ENCODE measurements at places on chromosomes 3 and 15.
A peak's percentile ranks its signal among the peaks of the same experiment; 100 is the strongest.

- DNase-seq: no peak
Observed at GRCh38 chr3:180808823-180809575, 103.5 kb upstream of the FXR1 start.

GRCh38 chr15:35496585-35496984, 49.4 kb downstream of the DPH6 start:
- peak; percentile 13 for DNase-seq

- DNase-seq: no peak
Observed at GRCh38 chr15:99257107-99257750, 5.9 kb downstream of the LRRC28 start.

GRCh38 chr15:39100106-39100660, 480.7 kb upstream of the THBS1 start:
- no peak for DNase-seq

GRCh38 chr3:129557548-129557894, 14.5 kb downstream of the H1-8 start:
- no peak for DNase-seq

DNA sequence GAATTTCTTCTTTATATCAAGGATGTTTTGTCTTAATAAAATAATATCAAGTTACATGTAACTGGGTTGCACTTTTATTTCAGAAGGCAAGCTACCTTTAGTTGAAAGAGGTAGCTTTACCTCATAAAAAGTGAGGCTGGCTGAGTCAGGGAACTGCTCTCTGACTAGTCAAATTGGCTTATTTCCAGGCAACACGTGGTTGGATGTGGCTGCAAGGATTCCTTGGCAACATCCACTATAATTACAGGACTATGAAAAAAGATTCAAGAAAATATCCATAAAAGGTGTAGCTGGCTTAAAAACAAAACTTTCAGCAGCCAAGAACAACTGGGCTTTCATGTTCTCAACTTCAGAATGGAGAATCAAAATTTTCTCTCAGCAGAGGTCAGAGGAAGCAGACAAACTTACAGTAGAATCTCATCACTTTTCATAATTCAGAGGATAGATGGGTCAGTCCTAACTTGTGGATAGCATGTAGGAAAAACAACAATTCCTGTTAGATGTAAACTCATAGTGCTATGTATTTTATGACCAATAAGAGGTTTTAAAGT, 779.1 kb downstream of the MECOM start:
- no peak for DNase-seq

GRCh38 chr15:61974118-61974517, 86.1 kb downstream of the VPS13C start:
- DNase-seq: no peak

- DNase-seq: no peak
Observed at GRCh38 chr3:32401556-32402081, 10.0 kb downstream of the CMTM7 start.

DNA sequence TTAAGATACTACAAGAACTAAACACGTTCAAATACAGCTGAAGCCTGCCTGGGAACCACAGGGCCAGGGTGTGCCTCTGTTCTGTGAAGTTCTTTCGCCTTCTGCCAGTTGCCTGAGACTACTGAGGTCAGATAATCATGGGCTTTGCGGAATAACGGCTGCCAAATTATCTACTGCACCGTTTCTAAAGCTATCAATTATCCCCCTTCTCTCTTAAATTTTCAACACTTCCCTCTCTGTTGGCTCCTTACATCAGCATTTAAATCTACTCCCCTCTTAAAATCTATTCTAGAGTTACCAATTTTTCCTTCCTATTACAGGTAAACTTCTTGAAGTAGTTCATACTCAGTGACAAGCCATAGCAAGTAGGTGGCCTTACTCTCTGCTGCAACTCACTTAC, 6.2 kb upstream of the NEO1 start:
- DNase-seq: no peak

DNA sequence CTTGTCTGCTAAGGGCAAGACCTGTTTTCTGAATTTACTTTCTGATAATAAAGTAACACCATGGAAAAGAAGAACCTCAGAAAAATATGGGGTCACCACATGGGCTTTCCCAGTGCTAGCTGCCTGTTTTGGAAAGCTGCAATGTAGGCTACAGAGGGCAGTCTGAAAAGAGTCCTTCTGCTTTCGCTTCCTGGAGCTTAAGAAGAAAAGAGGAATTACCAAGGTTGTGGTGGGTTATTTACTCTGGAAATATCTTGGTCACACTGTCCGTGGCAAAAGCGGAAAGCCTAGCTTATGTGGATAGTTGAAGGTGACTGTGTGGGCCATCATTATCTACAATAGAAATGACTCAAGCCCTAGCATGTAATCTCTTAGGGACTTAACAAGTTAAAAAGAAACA, 31.7 kb upstream of the IP6K2 start:
- no peak for DNase-seq

DNA sequence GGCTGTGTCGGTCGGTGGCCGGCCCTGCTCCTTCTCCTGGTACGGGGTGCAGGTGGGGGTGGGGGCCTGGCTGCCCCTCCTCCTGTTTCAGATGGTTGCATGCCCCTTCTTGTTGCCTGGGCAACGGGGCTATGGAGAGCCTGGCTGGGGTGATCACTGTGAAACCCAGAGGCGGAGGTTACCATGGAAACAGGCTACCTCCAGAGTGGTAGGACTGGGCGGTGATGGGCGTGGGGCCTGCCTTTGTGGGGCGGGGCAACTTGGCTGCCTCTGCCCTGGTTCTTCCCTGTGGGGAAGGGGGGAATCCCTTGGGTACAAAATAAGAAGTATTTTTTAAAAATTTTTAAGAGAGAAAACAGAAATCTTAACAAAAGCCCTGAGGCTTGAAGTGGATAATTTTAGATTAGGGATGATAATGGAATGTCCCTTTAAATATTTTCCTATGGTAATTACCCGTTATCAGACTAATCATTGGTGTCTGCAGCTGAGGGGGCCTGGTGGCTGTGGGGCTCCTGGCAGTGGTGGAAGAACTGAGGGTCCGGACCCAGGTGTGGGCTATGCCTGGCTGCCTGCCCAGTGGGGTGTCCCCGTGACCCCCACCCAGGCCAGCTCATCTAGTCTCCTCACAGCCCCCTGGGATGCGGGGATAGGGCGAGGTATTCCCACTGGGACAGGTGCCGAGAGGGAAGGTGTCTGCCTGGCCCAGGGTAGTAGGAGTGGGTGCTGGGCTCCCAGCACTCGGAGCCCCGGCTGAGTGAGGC, 32.5 kb downstream of the PLXNA1 start:
- peak; percentile 79 for DNase-seq

DNA sequence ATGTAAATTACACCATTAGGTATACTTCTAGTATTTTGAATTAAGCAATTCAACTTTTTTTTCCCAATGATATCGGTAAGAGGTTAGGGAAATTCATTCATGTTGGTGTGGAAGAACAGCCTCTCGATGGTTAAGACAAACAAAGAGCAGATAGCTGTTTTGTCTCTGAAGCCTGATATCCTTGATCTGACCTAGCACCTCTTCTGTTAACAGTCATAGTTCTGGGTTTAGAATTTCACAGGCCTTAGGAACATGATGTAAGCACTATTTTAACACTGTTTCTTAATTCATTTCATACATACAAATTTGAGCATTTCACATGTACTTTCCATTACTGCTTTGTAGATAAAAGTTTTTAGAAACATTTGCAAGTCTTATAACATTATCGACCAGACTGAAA, 367.5 kb upstream of the ZNF385D start:
- no peak for DNase-seq

- DNase-seq: no peak
Observed at GRCh38 chr15:54840621-54841398, 355.9 kb downstream of the RSL24D1 start.

DNA sequence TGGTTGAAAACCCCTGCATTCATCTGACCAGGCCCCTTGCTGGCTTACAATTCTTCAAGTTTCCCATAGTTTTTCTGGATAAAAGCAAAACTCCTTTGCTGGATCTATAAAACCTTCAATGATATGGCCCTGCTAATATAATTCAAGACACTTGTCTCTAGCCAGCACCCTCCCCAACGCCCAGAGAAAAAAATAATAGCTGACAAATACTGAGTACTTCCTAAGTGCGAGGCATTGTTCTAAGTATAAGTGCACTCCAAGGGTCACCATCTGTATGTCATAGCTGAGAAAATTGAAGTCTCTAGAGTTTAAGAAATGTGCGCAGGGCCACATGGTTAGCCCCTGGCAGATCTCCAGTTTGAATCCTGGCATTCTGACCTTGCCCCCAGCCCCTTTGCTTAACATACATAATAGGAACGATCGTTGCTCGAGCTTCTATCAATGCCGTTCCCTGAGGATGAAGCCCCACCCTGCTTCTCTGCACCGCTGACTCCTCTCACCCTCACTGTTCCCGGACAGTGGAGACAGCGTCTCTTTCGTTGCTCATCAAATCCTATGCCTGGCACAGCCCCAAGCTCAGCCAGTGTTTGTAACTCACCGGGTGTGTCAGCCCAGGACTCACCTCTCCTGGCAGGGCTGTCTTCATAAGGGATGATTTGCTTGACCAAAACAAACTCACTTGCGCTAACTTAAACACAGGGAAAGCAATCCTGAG, 377.1 kb upstream of the PROK2 start:
- DNase-seq: no peak

DNA sequence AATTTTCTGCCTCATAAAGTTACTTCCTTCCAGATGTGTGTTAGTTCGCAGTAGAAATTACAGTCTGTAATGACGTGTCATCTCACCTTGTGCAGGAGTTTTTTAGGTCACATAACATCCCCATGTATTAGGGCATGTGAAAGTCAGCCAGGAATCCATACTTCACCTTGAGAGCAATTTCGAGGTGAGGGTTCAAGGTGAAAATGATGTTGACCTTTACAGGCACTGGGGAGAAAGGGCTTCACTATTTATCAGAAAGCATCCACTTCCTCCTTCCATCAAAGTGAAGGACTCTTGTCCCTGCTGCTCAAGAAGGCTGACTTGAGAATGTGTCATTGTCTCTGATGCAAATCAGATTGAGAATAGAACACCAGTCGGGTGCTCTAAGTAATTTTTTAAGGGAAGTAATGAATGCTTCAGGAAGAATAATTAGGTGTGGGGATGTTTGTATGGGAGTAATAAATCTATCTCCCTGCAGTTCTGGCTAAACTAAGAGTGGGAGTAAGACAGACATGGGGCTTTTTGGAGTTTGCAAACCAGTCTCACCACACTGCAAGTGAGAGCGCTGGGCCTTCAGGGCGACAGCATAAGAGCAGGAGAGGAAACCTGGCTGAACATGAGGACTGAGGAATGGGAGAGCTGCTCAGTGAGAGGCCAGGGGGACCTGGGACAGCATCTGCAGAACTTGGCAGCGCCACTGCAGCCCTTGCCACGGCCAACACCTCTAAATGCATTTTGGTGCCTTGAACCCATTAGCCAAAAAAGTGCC, 85.9 kb upstream of the IL12A start:
- no peak for DNase-seq

- DNase-seq: no peak
Observed at GRCh38 chr3:77071364-77071763, 31.5 kb downstream of the ROBO2 start.

DNA sequence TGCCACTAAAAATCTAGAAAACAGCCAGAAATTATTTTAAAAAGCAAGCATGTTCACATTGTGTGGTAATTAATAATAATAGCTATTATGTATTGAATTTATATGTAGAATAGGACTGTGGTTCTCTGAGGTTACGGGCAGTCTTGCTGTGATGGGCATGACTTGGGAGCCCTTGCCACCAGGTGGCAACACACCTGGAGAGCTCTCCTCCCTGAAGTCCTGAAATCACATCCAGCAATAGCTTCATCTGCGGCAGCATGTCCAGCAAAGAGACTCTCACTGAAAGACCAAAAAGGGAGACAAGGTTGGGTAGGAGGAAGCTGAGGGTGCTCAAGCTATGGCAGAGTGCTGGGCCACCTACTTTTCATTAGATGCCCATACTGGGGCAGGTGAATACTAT, 206.8 kb upstream of the IL12A start:
- DNase-seq: no peak

DNA sequence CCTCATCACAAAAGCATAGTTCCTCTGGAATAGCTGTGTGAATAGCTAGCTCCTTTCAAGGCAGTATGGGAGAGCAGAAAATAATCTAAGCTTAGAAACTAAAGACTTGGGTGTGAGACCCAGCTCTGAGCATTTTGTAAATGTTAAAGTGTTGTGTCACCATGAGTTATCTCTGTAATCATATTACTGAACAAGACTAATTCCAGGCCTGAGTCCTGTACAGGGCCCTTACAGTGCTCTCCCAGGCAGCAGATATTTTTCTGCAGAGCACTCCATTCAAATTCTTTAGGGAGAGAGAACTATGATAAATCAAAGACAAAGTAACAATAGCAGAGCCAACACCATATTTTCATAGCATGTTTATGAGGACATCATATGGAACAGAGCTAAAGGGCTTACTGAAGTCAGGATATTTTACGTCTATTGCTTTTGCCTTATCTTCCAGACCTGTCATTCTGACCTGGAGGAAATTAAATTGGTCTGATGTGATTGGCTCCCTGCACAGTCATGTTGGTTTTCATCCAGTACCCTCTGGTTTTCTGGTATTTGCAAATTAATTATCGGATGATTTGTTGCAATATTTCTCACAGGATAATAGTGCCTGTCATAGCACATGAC, 172.6 kb upstream of the PPP2R3A start:
- DNase-seq: no peak

- no peak for DNase-seq
Observed at GRCh38 chr3:120496278-120497002, 45.6 kb upstream of the FSTL1 start.
